Fibroblast of skin of right quadriceps (primary cell): ENCODE measurements at places on chromosomes 7 and 10.

DNA sequence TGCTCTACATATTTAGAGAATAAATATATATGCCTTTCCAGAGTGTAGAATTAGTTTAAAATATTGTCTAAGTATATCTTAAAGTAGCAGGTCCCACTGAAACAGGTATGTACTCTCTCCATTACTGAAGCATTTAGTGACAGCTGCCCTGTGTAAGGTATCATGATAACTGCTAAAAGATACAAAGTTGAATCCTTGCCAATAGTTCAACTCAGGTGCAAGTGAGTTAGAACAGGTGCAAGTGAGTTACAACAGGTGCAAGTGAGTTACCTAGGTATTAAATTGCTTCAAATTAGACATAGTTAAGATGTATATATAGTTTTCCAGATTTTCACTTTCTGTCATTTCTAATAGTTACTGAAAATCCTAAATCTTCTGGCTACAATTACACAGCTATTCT is 119.1 kb downstream of the CNOT4 start:
- DNase-seq: no peak

DNA sequence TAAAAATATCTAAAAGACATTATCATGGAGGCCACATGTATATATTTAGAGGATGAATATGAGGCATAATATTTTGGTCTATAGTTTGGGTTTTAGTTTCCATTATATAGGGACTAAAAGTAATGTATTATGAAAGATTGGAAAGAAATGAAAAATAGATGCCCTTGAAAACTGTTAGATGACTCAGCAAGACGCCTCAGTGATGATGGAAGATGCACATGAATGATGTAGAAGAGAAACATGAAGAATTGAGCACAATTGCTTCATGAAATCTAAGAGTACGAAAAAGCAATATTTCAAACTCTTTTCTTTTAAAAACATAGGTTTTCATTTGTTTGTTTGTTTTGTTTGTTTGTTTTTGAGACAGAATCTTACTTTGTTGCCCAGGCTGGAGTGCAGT is 89.8 kb downstream of the ARL4A start:
- no peak for DNase-seq

DNA sequence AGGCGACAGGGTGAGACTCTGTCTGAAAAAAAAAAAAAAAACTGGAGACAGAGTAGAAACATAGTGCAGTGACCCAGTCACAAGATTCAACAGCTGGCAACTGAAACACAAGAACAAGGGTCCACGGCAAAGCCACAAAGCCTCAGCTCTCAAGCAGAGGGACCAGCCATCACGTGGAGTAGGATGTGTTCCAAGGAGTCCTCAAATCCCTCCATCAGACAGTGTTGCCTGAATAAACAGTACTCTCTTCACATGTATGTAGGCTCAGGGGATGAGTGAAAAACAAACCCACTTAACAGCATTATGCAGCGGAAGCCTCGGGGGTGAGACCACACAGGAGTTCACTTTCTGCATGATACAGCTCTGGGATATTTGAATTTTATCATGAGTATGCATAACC is 62.0 kb downstream of the SLIT1 start:
- no peak for DNase-seq

DNA sequence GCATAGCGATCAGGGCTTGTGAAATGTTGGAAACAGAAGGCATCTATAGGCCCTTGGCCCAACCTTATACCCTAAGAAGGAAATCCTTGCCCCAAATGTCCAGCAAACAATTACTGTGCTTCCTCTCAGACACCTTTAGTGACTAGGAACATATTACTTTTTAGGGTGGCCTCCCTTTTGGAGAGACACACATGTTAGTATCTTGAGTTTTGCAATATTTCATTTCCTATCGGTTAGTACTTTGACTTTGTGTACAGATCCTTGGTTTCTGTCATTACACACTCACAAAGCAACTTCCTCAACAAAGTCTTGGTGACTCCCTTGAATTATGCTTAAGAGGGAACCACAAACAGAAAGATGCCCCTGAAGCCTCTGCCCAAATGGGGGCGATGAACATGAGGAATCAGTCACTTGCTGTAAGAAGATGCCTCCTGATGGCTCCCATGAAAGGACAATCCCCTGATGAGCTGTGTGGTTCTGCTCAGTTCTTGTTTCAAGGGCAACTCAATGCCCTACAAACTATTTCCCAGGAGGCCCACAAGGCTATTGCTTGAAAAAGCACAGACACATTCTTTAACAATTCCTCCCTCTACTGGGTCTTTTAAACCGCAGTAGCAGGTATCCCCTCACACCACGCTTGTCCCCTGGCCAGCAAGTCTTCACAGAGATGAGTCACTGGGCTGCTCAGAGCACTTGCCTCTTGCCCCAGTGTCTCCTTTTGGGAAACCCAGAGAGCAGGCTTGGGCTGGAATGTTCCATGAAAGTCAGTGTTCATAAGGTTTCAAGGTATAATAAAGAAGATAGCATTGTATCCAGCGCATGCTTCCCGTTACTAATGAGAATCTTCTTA is 196.2 kb downstream of the FANK1 start:
- DNase-seq: peak; percentile 40

DNA sequence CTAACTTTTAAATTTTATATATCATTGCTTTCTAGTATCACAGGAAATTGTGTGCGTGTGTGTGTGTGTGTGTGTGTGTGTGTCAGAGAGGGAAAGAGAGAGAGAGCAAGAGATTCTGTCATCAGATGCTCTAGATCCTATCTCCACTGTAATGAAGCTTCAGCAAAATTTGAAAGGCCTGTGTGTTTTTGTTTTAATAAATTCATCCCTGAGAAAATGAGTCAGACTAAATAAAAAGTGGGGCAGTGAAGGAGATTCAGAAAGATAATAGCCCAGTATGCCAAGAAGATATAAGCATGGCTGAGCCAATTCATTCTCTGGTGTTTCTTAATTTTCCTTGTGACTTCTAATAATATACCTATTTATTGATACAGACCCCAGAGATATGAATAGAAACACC is 184.2 kb upstream of the TMEM196 start:
- peak; percentile 44 for DNase-seq

GRCh38 chr7:6443372-6443941 is 4.3 kb downstream of the DAGLB start:
- peak; percentile 91 for DNase-seq

- no peak for DNase-seq
Observed at GRCh38 chr10:91711885-91712680, 79.2 kb upstream of the PPP1R3C start.

DNA sequence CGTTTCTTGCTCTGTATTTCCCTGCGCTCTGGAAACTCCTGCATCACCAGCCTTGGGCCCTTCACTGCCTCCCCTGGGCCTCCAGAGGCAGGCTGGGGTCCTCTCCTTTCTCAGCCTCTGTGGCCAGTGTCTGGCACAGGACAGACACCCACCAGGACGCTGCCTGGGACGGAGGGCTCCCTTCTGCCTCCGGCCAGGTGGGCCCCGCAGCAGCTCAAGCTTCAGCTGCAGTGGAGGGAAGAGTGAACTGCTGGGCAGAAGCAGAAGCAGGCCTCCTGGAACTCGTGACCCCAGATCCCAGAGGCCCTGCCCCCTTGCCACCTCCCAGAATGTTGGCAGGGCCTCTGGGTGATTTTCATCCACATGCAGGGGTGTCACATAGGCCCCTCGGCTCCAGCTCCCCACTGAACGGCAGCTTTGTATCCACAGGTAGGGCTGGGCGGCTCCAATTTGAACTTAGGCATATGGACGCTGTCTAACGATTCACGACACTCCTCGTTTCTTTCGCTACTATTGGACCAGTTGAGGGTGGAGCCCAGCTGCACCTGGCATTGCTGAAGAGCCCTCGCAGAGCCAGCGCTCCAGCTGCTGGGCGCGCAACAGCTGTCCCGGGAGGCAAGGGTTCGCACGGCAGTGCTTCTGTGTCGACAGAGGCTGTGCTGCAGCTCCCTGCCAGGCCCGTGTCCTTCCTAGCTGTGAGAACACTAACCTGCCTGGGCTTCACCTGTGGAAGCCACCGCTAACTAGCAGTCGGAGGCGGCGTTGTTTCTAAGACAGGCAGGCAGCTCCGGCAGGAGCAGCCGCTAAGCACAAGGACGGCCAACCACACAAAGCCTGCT is 18.4 kb upstream of the GPR146 start:
- DNase-seq: no peak

DNA sequence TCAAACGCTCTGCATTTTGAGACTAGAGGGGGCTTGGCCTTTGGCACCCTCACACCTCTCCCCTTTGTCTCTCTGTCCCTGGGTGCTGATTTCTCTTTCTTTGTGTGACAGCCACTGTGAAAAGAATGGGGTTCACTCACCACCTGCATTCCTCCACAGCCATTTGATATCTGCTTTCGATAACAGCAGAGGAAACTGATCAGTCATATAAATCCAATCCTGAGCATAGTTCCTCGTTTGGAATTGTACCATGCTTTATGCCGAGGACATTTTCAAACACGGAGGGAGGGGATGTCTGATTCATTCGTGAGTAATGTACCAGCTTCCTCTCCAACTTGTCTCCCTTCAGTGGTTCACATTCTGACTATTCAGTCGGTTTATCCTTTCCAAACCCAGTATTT is 15.8 kb downstream of the MET start:
- peak; percentile 81 for DNase-seq

GRCh38 chr10:43417950-43418768 is 9.2 kb upstream of the HNRNPF start:
- no peak for DNase-seq

DNA sequence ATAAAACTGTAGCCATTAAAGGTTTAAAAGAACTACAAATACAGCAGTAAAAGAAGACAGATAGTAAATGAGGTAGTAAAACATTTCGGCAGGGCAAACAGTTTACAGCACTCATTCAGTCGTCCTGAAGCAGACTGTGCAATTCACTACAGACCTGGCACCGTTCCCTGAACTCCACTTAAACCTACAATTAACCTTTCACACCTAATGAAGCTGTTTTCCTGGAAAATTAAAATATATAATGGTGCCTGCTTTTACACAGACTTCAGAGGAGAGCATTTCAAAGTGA is 335.3 kb downstream of the GFRA1 start:
- DNase-seq: no peak

DNA sequence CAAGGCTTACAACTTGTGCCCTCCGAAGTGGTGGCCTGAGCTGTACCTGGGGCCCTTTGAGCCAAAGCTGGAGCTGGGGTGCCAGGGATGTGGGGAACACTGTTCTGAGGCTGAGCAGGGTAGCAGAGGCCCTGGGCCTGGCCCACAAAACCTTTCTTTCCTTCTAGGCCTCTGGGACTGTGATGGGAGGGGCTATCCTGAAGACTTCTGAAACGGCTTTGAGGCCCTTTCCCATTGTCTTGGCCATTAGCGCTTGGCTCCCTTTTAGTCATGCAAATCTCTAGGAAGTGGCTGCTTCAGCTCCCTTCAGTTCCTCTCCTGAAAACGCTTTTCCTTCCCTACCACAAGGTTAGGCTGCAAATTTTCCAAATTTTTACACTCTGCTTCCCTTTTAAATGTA is 16.8 kb upstream of the CRYGN start:
- no peak for DNase-seq

- DNase-seq: no peak
Observed at GRCh38 chr10:98038288-98038687, 7.9 kb upstream of the CRTAC1 start.

- DNase-seq: no peak
Observed at GRCh38 chr7:47511699-47512370, 70.1 kb downstream of the TNS3 start.

- DNase-seq: peak; percentile 85
Observed at GRCh38 chr7:726084-726853, at the start of gene DNAAF5. Gene DNAAF5 (plus strand): TSS chr7:726699. CDS start chr7:726721, 22 bp downstream.

DNA sequence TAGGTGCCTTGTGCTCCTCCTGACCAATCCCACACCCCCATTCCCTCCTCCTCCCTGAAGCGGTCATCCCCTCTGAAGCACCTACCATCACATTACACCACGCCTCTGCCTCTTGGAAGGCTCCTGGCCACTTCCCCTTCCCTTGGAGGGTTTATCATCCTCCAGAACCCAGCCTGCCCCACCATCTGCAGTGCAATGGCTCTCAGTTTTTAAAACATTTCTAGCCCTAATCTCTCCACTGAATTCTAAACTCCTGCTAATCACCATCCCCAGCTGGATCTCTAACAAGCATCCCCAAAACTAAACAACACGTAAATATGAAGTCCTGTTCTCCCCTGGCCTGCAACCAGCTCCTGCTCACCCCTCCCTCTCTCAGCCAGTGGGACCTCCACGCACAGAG is 70.6 kb downstream of the PIP4K2A start:
- no peak for DNase-seq

DNA sequence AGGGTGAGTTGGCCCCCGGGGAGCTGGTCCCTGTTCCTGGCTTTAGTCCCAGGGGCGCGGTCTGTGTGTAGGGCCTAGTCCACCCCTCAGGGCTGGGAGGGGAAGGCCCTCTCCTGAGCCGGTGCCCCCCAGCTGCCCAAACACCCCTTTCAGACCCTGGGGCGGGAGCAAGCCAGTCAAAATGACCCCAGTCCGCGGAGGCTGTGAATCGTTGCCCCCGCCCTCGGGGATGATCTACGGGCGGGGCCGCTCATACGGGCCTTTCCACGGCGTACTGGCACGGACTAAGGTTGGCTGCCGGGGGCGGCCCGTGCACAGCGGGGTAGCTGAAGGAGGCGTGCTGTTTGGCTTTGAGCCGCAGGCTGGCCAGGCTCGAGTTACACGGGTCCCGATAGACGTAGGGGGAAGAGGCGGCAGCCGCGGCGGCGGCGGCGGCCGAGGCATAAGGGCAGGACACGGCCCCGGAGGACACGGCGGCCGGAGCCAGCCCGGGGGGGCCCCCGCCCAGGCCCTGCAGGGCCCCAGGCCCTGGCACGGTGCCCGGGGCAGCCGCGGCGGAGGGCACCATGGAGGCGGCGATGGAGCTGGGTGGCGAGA is 4.3 kb downstream of the ELOVL3 start:
- peak; percentile 54 for DNase-seq

DNA sequence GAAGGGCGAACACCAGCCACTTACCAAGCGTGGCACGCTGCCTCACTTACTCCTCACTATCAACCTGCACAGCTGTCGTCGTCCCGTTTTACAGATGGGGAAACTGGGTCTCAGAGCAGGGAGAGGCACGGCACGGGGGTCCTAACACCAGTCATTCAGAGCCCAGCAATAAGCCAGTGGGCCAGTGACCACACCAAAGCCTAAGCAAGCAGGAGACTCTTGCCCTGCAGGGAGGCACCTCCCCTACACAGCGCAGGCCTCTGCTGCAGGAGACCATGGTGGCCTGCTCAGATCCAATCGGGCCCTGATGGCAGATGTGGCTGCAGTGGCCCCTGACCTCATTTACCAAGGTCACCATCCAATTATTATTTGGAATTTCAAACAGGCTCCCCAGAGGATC is 4.8 kb downstream of the SLIT1 start:
- DNase-seq: no peak
